ENCODE measurements at places on chromosomes 5 and 9.

- no peak for DNase-seq
Observed at GRCh38 chr9:107948601-107949000, 459.0 kb upstream of the KLF4 start.

GRCh38 chr9:109419531-109419930 is 78.6 kb downstream of the PTPN3 start:
- no peak for DNase-seq

- no peak for DNase-seq
Observed at GRCh38 chr5:5351288-5351979, 71.0 kb upstream of the ICE1 start.

DNA sequence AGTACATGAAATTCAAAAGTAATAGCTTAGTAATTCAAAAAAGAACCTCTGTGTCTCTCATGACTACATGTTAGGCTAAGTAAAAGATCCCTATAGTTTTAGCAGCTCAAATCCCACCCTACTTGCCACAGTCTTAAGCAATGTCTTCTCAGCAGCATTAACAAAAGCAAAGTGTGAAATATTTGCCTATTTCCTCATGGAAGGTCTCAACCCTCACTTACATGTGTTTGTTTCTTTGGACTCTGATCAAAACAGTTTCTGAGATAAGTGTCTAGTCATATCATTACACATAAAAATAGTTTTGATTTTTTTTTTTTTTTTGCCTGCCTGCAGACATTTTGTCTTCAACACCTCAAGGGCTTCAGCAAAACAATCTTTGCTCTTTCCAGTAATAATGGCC is 310.5 kb downstream of the CETN3 start:
- DNase-seq: no peak

DNA sequence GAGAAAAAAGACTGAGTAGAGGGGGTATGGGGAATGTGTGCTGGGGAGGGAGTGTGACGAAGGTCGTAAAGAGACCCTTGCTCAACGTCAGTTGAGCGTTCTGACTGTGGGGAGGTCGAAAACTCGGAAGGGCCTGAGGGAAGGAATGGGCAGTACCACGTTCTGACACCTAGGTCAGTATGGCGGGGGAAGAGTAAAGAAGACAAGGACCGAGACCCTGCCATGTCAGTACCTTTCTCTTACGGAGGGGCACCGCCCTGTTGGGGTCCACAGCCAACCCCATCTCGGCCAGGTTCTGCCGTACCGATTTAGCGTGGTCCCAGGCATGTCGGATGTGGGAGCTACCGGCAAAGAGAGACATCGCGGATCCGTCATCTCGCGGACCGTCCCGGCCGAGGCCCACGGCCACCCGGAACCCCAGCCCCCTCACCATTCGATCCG is 375 bp downstream of the NOP16 start:
- no peak for DNase-seq

- no peak for DNase-seq
Observed at GRCh38 chr9:129649726-129650679, 8.1 kb upstream of the ASB6 start.

DNA sequence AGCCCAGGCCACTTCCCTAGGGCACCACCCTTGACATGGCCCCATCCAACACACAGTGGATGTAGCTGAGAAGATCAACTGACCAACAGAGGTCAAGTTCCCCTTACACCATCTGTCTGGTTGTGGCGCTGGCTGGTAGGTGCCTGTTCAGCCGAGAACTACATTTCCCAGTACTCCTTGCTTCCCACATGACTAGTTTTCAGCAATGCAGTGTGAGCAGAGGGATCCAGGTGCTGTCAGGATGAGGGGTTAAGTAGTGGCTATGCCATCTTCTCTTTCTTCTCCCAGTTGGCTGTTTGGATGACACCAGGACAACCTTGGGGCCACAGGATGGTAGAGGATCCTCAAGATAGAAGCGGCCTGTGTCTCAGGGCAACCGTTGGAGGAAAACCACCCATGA is 48.6 kb upstream of the SH3PXD2B start:
- DNase-seq: no peak

GRCh38 chr5:15946026-15946425 is 233.6 kb downstream of the MARCHF11 start:
- DNase-seq: no peak

GRCh38 chr9:4812858-4813257 is 20.1 kb downstream of the RCL1 start:
- no peak for DNase-seq
